ENCODE measurements at places on chromosomes 4 and X.

GRCh38 chr4:120025516-120025915 is 41.1 kb downstream of the MAD2L1 start:
- DNase-seq: no peak

GRCh38 chrX:9357518-9358114 is 107.2 kb upstream of the TBL1X start:
- DNase-seq: no peak

GRCh38 chrX:112577146-112577545 is 102.6 kb downstream of the LHFPL1 start:
- no peak for DNase-seq

GRCh38 chr4:123659730-123660129 is 263.1 kb downstream of the SPRY1 start:
- DNase-seq: no peak

DNA sequence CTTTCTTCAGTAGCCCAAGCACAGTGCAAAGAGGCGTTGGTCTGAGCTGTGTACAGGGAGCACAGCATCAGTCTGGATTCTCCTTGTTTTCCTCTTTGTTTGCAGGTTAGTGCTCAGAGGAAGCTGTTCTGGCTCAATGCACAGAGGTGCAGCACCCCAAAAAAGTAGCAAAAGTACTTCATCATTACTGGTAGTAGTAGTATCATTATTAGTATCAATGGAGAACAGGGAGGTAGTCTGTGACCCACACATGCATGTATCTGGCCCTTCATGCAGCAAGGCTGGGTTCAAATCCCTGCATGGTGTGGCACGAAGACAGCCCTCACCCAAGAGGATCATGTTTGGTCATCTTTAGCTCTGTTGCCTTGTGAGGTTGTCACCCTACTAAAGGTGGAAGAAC is 68.7 kb downstream of the CXXC4 start:
- no peak for DNase-seq

GRCh38 chr4:174211622-174212044 is 71.8 kb downstream of the FBXO8 start:
- no peak for DNase-seq

- DNase-seq: peak; percentile 63
These were observed 1.2 kb downstream of the BCOR start for GRCh38 chrX:40096395-40097091.

- DNase-seq: no peak
These were observed 160.1 kb upstream of the LDB2 start for GRCh38 chr4:17058536-17058915.

DNA sequence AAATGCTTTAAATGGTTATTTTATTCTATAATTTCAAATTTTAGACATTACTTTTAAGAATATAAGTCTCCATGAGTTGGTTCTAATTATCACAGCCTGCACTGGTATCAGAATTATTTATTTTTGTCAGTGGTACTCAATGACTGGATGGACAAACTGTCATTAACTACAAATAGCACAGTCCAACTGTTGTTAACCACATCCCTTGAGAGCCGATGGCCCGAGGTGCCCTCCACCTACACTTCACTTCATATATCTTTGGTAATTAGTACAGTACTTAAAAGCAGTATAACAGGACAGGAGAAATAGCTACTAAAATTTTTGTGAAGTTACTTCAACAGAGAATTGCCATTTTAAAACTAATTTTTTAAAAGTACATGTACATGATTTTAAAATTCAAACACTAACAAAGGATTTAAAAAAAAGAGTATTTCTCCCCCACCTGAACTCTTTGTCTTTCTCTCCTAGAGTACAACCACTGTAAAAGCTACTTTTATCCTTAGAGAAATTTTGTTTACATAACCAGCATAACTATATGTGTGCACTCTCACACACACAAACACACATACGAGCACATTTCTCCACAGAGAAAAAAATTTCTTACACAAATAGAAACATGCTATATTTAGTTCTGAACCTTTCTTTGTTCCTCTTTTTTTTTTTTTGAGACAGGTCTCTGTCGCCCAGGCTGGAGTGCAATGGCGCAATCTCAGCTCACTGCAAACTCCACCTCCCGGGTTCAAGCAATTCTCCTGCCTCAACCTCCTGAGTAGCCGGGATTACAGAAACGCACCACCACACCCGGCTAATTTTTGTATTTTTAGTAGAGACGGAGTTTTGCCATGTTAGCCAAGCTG is 6.5 kb downstream of the TIFA start:
- no peak for DNase-seq

- DNase-seq: no peak
These were observed 12.3 kb downstream of the SASH3 start for GRCh38 chrX:129791961-129792570.

GRCh38 chr4:184021389-184021788 is 116.3 kb downstream of the STOX2 start:
- DNase-seq: no peak

DNA sequence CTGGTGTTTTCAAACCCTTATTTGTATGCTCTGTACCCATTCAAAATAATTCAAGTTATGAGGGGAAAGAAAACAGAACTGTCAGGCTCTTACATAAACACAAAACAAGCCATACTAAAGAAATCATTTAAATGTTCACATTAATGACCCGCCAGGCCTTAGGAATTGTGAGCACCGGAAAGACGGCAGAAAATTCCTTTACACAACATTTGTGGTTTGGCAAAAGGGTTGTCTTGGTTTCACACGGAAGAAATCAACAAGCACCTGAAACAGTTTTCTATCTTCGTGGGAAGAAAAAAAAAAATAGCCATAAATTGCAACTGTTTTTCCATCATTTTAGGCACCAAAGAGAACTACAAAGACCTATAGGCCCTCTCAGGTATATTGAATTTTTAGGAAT is 188.5 kb upstream of the FTHL17 start:
- DNase-seq: no peak

DNA sequence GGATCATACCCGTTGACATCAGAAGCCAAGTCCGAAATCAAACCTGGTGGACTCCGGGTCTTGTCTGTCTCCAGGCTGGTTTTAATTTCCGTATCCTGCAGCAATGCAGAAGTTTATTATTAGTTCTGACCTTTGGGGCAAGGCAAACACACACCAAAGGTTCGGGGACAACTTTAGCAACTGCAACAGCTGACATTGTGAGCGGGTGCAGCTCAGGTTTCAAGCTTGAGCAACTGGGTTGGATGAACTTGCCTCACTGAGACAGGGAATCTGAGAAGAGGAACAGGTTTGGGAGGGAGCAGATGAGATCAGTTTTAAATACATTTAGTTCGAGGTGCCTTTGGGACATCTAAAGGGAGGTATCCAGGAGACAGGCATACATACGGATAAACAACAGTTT is 110.7 kb downstream of the GNL3L start:
- no peak for DNase-seq

DNA sequence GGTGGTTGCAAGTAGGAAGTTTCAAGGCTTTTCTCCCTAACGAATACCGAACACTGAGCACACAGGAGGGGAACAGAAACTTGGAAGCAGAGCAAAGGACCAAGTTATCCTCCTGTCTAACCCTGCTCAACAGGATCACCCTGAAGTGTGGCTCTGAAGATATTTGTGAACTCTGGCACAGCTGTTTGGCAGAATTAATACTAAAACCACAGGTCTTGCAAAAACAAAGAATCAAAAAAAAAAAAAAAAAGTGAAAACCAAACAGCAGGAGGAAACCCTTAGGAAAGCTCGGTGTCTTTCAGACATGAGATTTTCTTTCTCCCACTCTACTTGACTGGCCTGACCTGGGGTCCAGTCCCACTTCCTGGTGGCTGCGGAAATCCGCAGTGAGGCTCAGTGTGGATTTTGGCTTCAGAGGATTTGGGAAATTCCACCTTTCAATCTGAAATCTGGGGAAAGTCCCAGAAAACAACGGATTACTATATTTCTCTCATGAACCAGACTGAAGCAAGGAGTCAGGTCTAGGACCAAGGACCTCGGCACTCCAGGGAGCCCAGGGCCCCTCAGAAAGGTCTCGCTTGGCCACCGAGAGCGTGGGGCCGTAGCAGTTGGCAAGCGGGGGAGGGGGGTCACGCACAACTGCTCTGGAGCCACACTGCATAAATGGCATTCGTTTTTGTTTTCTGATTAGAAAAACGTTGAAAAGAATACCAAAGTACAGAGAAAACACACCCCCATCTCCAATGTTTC is 867 bp downstream of the TIFA start:
- DNase-seq: peak; percentile 8

DNA sequence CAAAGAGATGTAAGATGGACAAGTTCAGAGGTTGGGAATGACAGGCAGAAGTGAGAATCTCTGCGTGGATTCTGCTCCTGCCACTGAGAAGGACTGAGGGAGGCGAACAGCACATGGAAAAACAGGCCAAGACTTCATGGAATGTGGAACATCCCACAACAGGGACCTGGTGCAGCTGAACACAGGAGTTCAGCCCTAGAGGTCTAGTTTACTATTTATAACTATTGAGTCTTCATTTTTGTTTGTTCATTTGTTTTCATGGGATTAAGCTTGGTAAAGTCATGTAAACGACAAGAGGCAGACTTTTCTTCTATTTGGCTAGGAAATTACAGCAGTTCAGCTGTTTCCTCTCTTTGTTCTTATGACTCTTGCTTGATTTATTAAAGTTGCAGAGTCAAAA is 234.5 kb downstream of the MAML3 start:
- DNase-seq: no peak

- no peak for DNase-seq
These were observed 419.7 kb downstream of the MID1IP1 start for GRCh38 chrX:39220952-39221351.

DNA sequence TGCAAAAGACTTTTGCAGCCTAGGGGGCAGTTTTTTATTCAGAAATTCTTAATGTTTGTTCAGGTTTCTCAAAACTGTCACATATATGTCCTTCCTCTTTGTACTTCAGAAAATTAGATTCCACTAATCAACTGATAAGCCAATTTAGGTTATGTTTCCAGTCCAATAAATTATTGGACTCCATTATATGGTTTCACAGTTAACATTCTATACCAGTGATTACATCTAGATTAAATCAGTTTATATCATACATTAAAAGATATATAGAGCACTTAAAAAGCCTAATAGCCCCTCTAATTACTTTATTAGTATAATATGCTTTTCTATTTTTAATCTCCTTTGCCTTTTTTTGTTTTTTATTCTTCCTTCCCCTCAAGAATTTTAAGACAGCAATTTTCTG is 434.1 kb downstream of the INPP4B start:
- no peak for DNase-seq

DNA sequence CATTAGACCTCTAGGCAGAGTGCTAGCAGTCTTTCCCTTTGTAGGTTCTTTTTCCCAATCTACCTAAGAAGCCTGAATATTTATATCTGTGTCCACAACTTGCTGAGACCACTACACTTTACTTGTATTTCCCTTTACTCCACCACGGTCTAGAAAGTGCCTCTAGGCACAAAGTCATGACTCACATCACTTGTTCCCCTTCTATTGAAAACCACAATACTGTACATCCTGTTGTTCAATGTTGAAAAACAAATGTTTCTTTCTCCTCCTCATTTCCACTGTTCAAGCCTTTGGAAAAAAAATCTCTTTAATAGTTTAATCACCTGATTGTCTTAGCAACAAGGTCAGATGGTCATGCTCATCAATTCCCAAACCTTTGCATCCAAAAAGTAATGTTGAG is 326.7 kb downstream of the GUCY2F start:
- no peak for DNase-seq

DNA sequence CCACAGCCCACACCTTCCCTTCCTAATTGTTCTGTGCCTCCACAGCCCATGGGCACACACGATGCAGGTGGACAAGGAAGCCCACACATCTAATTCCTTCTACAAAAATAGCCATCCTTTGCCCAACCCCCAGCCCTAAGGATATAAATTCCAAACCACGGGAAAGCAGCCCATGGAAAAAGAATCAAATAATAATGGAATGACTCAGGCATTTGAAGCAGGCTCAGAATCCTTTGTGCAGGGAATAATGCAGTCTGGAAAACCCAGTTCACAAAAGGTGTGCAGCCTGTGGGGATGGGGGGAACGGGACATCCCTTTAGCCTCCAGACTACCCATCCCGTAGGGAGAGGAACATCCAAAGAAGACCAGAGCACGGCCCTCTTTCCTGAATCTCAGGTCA is 342.3 kb upstream of the GALNT7 start:
- no peak for DNase-seq

DNA sequence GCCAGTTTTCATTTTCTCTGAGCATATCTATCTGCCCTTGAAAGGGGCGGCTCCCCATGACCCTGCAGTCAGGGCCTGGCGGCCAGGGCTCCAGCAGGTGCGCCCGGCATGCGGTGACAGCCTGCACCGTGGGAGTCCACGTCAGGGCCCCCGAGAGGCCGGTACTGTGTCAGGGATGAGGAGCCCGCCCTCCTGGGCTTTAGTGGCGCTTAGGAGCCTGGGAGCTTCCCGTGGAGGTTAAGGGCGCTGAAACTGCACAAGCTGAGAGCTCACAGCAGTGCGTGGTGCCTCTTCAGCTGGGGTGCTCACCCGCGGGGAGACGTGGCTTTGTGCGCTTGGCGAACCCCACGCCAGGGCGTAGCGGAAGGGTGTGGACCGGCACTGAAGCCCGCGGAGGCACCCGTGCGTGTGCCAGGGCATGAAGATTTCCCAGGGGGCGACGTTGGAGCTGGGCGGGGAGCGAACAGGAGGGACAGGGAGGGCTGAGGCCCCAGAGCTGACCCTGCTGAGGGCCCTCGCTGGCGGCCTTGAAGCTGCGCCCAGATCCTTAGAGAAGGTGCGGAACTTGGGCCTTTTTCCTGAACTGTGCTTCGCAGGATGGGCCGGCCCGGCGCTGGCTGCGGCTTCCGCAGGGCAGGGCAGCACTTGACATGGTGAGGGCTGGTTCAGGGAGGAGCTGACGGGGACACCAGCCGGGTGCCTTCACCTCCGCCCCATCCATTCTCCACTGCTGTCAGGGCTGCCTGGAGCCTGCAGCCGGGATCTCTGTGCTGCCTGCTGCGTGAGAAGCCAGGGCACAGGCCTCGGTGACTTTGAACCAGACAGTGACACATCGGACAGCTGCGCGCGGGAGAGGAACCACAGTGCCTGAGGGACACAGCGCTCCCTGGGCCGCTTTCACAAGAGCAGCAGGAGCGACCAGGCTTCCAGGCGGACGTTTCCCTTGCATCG is 32.9 kb downstream of the HTT-AS start:
- DNase-seq: peak; percentile 30

- DNase-seq: no peak
These were observed 110.3 kb downstream of the AREG start for GRCh38 chr4:74555231-74555630.

GRCh38 chr4:142960126-142960525 is 114.0 kb upstream of the INPP4B start:
- no peak for DNase-seq

- DNase-seq: no peak
These were observed 147.9 kb upstream of the FGF13 start for GRCh38 chrX:138859421-138859820.

- no peak for DNase-seq
These were observed 97.0 kb upstream of the STIM2 start for GRCh38 chr4:26763648-26764047.

- DNase-seq: no peak
These were observed 367.3 kb upstream of the FGF13 start for GRCh38 chrX:139078761-139079280.

- DNase-seq: no peak
These were observed 25.9 kb downstream of the TNIP3 start for GRCh38 chr4:121138039-121138825.

- no peak for DNase-seq
These were observed 1.4 kb upstream of the KLF3 start for GRCh38 chr4:38662522-38663089.

GRCh38 chrX:73647212-73647611 is 84.2 kb downstream of the CHIC1 start:
- DNase-seq: no peak

Measured in activated gamma-delta T cell (primary cell).